H1 (cell line): ENCODE measurements at places on chromosomes 13 and 19.

DNA sequence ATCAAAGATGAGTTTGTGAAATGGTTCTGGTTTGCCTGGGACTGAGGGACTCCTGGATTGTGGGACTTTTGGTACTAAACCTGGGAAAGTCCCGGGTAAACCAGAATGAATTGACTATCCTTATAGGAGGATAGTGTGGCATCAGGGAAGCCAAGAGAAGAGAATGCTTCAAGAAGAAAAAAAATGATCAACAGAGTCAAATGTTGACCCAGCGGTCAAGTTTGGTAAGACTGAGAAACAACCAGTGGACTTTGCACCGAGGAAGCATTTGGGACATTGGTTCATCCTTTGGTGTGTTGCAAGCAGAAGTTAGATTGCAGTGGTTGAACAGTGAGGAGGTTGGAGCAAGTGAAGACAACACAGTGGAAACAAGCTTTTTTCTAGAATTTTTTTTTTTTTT is 33.5 kb downstream of the CLEC17A start:
- no peak for DNase-seq

DNA sequence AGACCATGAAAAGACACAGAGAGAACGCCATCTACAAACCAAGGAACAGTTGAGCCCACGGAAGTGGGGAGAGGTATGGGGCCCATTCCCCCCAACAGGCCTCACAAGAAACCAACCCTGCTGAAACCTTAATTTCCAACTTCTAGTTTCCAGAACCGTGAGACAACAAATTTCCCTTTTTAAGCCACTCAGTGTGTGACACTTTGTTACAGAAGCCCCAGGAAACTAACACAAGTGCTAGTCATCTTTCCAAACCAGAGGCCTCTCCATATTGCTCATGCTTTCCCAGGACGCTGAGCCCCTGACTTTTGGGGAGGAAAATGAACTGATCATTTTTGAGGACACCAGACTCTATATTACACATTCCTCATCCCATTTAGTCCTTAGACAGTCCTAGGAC is 186.8 kb downstream of the NUFIP1 start:
- DNase-seq = no peak

GRCh38 chr13:63636316-63636993 is 2220.8 kb upstream of the PCDH20 start:
- no peak for DNase-seq

DNA sequence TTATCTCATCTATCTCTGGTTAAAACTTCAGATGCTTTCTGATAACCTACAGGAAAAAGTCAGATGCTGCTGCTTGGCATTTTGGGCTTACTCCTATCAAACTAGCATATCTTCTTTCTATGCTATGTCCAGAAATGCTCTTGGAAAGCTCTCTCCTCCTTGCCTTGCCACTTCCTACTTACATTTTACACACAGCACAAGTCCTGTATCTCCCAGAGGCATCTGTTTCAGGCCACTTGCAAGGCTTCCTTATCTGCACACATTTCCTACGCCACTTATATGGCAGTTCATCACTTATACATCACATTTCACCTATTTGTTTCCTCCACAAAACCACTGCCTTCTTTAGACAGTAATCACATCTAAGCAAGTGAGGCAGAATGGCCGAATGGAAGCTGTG is 220.3 kb downstream of the DNAJC15 start:
- DNase-seq = no peak

DNA sequence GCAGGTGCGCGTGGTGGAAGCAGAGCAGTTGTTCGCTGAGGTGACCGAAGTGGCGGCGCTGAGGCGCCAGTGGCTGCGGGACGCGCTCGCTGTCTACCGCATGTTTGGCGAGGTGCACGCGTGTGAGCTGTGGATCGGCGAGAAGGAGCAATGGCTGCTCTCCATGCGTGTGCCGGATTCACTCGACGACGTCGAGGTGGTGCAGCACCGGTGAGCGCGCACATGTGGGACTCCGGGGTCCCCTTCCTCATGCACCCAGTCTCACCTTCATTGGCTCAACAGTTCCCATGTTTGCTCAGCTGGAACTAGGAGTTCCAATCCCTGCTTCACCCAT is 46.5 kb downstream of the SPTBN4 start:
- DNase-seq = no peak

DNA sequence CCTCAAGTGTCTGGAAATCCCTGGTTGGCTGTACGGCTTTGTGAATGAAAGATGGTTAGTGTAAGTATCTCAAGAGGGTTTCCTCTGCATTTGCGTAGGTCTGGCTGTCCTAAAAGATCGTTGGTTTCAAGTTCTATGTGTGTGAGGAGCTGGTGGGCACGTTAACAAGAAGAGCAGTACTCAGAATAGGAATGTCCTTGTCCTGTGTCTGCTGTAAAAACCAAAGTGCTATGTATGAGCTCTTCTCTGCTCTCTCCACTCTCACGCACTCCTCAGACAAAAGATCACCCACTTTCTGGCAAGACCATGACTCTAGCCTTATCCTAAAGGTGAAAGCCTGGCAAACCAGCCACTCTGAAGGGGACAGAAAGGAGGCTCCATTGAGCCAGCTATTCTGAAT is 39.1 kb downstream of the USP12 start:
- no peak for DNase-seq

- no peak for DNase-seq
Measured at GRCh38 chr13:40672765-40673397, 6.4 kb upstream of the FOXO1 start.

GRCh38 chr13:98265692-98266551 is 88.9 kb upstream of the RNF113B start:
- DNase-seq = no peak
